NCI-H446 treated with DMSO at 0.1 percent for 48 hours (cell line): ENCODE measurements at places on chromosomes 5 and 9.

- DNase-seq = no peak
Measured at GRCh38 chr9:96089452-96090085, 212.4 kb downstream of the HSD17B3 start.

GRCh38 chr5:67502951-67503350 is 306.4 kb upstream of the CD180 start:
- DNase-seq = no peak

- DNase-seq = no peak
Measured at GRCh38 chr9:87710443-87710842, 15.5 kb upstream of the CTSL start.

DNA sequence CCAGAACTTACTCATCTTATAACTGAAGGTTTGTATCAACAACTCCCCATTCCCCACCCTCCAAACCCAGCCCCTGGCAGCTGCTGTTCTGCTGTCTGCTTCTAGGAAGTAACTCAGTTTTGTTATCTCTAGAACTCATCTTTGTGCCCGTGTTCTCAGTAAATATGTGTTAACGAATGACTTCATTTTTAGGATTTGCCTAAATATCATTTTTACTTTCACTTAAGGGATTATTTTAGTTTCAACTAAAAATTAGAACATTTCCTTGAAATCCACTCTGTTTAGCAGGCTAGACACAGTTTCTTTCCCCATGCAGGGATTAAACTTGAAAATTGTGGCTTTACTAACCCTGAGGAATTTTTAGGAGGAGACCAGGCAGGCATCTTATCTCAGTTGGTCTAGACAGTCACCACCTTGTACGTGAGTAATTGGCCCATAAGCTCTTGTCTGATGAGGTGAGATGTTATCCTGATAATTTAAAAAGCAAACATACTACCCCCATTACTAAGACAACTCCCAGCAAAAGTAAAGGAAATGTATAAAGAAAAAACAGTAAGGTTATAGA is 68.2 kb upstream of the TNFAIP8 start:
- no peak for DNase-seq

DNA sequence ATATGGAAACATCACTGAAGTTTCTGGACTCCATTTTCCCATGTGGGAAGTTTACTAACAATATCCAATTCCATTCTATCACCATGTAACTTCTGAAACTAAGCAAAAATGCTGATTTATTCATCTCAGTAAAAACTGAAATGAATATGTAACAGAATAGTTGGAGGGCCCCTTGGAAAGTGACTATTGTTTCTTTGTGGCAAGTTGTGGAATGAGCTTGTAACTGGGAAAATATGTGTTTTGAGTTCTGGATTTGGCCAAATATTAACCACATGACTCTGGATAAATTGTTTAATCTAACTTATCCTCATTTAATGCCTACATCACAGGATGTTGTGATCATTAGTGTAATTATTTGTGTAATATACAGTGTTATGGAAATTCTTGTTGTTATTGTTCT is 619.3 kb downstream of the TLE4 start:
- DNase-seq = no peak

DNA sequence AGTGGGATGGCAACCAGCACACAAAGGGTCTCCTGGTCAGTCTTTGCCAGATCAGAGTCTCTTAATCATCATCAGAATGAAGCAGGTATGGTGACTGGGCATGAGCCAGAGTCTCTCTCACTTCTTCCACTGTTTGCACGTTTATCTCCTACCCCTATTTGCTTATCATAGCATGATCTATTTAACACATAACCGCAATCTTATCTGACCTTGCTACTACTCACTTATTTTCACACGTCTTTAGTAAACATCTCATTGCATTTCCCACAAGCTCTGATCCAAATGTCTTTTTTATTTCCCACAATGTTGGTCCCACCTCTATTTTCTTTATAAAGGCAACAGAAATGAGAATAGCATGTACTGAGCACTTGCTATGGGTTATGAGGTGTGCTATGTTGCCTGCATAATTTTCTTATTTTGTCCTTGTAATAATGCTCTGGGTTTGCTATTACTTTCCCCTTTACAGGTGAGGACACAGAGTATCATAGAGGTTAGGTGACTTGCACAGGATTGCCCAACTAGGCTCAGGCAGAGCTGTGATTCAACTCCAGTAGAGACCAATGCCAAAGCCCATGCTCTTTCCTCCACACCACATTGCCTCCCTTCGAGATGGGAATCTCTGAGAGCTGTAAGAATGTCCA is 39.7 kb upstream of the IL7R start:
- no peak for DNase-seq

GRCh38 chr9:132209228-132209627 is 47.4 kb downstream of the NTNG2 start:
- DNase-seq = no peak

DNA sequence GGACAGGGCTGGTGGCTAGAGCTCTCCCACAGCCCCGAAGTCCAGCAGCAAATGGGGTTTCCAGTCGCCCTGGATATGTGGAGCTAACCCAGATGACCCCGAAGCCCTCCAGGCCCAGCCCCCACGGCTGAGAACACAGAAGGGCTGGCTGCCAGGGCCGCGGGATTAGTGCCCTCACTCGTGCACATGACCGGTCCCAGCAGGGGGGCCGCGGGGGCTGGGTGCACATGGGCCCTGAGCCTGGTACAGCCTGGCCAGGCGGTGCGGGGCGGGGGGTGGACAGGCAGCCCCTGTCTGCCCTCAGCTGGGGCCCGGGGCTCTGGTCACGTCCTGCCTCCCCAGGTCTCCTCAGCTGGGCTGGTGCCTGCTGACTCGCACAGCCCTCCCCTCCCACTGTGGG is 5.9 kb downstream of the SSNA1 start:
- no peak for DNase-seq

- peak; percentile 21 for DNase-seq
Measured at GRCh38 chr5:65742565-65743231, 20.7 kb downstream of the NLN start.

GRCh38 chr5:39558541-39558940 is 133.8 kb upstream of the DAB2 start:
- no peak for DNase-seq

DNA sequence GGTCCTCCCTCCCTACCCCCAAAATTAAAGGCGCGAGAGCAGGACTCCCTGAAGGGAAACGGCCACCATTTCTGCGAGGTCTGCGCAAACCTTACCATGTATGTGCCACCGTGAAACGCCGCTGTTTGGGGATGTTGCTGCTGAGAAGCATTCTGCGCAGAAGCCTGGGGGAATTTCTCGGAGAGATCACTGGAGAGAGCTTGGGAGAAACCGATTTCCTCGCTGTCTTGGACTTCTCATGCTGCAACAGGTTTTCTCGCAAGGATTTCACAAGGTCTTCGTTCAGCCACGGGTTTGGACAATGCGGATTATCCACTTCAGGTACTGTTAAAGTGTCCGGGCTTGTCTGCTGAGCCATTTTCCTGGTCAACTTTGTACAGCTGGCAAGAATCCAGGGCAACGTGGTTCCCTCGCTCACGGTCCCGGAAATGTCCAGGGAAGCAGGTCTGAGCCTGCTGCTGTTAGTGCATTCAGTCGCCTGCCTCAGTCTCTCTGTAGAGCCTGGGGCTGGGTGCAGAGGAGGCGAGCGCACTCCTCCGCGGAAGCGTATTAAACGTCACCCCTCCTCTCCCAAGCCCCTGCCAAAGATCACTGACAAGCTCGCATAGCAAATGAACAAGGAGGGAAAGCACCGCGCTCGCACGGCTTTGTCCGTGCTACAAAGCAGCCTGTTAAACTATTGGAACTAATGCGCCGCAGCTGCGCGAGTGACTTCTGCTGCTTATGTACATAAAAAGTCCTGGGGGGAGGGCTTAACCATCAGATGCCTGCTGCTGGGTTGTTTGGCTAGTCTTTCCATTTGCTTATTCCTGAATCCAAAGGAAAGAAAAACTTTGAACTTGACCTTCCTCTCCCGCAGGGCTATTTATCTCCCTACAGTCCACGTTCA is 125.1 kb downstream of the PDE4D start:
- peak; percentile 91 for DNase-seq
